Stomach (tissue), 19 donors: ENCODE measurements at places on chromosomes 4 and X.

DNA sequence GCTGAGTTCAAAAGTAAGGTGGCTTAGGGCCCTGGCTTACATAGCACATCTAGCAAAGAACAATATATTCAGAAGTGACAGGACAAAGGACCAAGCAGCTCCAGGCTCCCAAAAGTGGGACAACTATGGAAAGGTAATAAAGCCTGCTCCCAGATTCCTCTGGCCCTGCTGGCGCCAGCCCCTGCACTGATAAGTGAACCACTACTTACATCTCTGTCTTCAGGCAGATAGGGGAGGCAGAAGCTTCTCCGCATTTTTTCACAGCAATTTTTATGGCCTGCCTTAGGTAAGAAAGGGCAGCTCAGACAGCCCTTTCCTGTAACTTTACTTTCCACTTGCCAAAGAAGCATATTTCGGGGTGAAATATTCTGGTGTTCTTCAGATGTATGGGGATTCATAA is 83.9 kb downstream of the MTNR1A start:
- no peak for DNase-seq

DNA sequence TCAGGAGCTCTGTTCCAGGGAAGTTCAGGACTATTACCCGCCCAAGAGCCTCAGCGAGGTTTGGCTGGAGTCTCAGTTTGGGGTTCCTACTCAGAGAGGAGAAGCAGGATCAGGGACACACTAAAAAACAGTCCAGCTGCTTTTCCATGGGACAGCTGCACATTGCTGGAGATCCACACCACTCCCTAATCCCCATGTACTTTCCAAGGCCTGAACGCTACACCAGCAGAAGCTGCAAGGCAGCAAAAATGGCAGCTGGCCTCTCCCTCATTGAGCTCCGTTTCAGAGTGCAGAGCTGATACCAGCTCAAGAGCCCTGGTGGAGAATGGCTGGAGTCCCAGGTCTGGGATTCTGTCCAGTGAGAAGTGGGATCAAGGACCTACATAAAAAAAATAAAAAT is 551.2 kb upstream of the PABPC5 start:
- DNase-seq: no peak

- DNase-seq: no peak
Measured at GRCh38 chrX:119726900-119727555, 31.4 kb upstream of the SOWAHD start.

- DNase-seq: peak; percentile 44
Measured at GRCh38 chrX:7120878-7121219, 26.7 kb upstream of the STS start.

GRCh38 chr4:94356444-94356843 is 13.8 kb upstream of the HPGDS start:
- no peak for DNase-seq

- peak; percentile 3 for DNase-seq
Measured at GRCh38 chr4:36601864-36602495, 320.6 kb downstream of the DTHD1 start.

DNA sequence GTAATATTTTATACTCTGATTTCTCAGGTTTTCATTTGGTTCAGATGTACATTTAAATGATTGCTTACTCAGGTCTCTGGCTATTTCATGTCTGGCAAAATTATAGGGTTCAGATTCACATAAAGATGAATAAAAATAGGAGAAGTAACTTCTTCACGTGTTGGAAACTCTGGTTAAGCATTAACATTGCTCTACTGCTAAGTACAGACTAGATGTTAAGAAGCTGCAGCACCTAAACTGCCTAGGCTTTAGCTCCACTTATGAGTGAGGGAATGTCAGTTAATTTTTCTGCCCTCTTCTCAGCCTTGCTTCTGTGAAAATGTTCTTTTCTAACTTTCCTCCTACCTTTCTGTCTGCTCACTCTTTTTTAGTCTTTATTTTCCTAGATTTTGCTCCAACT is 361.2 kb downstream of the ARAP2 start:
- no peak for DNase-seq

DNA sequence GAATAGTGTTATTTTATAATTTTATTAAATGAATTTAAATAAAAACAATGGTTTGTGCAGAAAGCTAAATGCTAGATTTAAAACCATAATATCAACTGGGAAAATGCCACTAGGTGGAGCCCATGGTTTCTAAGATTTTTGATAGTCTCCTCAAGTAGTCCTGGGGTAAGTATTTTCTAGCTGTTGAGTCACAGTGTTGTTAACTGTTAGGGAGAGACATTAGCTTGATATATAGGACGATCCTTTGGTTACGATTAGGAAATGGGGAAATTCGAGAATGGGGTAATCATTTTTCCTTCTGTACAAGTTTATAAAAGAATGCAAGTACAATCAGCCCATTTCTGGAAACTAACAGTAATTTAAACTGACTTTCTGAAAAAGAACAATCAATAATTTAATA is 378.4 kb downstream of the ANKRD50 start:
- DNase-seq: no peak

DNA sequence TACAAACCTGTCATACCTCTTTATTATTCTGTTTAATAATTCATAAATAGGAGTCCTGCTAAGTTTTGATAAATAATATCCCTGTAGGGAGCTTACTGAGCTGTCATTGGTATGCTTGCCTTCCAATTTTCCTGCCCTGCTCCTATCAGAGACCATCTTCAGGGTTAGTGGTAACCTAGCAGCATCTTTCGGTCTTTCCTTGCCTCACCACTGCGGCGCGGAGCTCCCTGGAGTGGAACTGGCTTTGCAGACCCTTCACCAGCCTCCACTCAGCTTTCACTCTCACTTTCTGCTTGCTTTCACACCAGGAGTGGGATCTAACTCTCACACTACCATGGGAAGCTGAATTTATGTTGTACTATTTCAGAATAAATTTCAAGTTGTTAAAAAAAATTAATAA is 481.7 kb upstream of the ATOH1 start:
- DNase-seq: no peak

DNA sequence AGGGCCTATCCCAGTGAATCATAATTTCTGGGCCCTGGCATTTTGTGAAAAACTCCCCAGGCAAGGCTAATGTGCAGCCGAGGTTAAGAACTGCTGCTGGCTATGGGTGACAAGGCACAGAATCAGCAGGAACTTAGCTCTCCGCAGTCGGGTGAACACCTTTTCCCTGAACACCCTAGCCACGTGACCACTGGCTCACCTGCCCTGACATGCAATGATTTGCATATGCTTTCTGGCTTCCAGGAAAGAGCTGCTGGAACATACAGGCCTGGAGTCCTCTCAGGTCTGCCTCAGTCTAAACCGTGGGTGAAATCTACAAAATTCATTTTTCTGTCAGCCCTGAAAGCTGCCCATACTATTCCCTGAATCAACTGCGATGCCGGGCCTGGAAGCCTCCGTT is 56.6 kb downstream of the ZNF827 start:
- DNase-seq: peak; percentile 89

GRCh38 chrX:38561126-38561868 is at the start of gene TSPAN7:
Gene TSPAN7 (plus strand): TSS chrX:38561542. CDS start chrX:38561547, 5 bp downstream.
- DNase-seq: peak; percentile 94

DNA sequence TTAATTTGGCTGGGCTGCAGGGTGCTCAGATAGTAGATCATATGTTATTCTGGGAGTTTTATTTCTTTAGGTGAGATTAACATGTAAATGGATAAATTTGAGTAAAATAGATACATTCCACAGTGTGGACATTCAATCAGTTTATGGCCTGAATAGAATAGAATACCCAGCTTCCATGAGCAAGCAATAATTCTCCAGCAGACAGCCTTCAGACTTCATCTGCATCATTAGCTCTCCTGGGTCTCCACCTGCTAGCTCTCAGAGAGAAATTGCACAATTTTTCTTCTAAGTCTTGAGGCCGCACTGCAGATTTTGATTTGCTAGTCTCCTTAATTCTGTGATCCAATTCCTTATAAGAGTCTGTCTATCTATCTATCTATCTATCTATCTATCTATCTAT is 420.3 kb upstream of the BOD1L1 start:
- DNase-seq: no peak

- DNase-seq: no peak
Measured at GRCh38 chr4:108043526-108043925, 53.8 kb downstream of the HADH start.

GRCh38 chrX:39946822-39947221 is 150.9 kb downstream of the BCOR start:
- no peak for DNase-seq

DNA sequence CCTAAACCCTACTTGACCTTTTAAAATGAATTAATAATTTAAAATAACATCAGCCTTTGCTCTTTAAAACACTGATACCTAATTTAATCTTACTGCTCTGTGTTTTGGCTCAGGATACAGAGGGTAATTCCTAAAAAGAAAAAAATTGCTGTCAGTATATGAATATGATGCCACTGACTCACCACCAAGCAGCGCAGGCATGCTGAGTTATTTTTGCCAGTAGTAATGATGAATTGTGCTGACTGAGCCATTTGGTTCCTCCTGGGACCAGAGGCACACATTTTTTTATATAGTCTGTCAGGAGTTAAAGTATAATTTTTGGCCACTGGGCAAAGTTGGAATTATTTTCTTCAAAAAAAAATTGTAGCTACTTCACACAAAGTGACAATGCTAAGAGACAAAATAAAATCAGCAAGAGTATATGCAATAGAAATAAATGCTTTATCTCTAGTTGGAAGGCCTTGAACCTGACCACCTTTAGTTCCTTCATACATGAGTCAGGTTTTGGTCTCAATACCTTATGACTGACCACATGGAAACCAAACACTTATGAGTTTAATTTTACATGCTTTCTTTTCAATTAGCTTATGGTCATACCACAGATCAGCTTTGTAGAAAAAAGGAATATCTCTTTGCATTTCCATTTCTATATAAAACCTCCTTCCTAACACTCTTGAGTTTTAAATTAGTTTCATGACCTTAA is 115.1 kb downstream of the PPP3CA start:
- DNase-seq: no peak

DNA sequence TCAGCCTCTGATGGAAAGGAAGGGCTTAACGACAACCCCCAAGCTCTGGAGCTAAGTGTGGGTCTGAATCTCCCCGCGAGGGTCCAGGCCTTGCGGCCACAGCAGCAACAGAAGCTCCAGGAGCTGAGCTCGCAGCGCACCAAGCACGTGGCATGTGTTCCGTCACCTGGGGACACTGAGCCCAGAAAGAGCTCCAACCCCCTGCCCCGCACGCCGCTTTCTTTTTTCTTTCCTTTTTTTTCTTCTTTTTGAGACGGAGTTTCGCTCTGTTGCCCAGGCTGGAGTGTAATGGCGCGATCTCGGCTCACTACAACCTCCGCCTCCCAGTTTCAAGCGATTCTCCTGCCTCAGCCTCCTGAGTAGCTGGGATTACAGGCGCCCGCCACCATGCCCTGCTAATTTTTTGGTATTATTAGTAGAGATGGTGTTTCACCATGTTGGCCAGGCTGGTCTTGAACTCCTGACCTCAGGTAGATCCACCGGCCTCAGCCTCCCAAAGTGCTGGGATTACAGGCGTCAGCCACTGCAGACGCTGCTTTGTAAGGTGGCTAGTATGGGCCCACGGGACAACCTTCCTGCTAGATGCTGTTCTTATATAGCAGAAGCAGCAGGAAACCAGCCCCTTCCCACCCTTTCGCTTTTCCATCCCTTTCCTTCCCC is 685 bp upstream of the TNIP2 start:
- DNase-seq: no peak

GRCh38 chr4:183426507-183426906 is 17.9 kb upstream of the CDKN2AIP start:
- no peak for DNase-seq

- no peak for DNase-seq
Measured at GRCh38 chrX:118862091-118862490, 38.5 kb downstream of the ZCCHC12 start.

GRCh38 chrX:68146054-68146453 is 287.2 kb downstream of the OPHN1 start:
- peak; percentile 57 for DNase-seq

DNA sequence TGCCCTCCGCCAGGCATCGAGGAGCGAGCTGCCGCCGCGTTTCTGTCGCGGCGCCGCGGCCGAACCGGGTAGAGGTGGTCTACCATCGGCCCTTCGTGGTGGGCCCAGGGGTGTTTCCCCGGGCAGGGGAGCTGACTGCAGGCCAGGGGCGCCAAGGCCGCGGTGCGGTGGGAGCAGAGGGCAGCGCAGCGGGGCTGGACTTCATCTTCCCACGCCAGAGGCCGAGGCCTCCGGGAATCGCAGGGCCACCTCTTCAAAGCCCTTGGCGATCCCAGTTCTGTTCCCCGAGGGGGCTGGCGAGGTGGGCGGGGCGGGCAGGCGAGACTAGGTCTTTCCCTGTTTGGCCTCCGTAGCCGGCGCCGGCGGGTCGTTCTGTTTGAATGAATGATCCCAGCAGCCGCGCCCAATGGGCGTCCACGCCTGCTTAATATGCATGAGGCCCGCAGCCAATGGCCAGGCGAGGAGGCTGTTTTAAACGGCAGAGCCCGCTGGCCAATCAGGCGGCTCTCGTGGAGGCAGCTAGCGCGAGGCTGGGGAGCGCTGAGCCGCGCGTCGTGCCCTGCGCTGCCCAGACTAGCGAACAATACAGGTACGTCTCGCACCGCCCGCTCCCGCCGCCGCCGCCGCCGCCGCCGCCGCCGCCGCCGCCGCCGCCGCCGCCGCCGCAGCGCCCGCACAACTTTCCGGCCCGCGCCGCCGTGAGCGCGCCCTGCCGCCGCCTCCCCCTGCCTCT is at the start of gene HMGB3:
TSS of gene HMGB3 (plus strand) at position 548 of the 733 bp plus-strand sequence. CDS start 2,265 bp downstream, outside the sequence.
- DNase-seq: peak; percentile 86

DNA sequence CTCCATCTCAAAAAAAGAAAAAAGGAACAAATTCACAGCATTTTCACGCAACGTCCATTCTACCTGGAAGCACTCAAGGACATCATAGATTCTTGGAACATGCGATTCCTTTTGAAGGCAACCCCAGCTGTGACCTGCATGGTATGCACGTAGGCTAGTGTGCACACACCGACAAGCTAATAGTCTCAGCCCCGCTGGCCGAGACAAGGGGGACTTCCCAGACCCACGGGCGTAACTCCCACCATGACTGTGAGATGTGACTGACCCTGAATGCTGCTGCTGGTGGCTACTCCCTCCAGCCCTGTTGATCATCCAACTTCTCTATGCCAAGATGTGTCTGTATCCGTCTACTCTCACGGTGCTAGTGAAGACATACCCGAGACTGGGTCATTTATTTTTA is 78.3 kb downstream of the CRLF2 start:
- DNase-seq: no peak

DNA sequence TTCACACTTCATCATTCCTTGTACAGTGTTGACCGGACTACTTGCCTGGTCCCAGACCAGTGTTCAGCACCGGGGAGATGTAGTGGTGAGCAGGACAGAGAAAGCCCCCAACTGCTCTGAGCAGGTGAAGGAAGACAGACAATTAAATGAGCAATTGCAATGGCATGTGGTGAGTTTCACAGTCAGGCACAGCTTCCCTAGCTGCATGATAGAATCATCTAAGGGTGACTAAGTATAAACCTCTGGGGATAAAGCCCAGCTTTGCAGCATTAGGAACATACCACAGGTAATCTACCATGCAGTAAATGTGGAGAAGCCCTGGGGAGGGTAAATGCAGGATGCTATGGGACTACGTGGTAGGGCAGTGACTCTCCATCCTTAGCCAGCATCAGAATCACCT is 47.8 kb downstream of the TMA16 start:
- no peak for DNase-seq

GRCh38 chrX:135632353-135632752 is 81.1 kb upstream of the CT45A1 start:
- no peak for DNase-seq

GRCh38 chr4:152278505-152279233 is 257.2 kb downstream of the FBXW7 start:
- peak; percentile 51 for DNase-seq
